ENCODE measurements at places on chromosomes 3 and 15.

GRCh38 chr3:174441588-174442301, 417.4 kb upstream of the NAALADL2 start:
- peak; percentile 48 for DNase-seq

DNA sequence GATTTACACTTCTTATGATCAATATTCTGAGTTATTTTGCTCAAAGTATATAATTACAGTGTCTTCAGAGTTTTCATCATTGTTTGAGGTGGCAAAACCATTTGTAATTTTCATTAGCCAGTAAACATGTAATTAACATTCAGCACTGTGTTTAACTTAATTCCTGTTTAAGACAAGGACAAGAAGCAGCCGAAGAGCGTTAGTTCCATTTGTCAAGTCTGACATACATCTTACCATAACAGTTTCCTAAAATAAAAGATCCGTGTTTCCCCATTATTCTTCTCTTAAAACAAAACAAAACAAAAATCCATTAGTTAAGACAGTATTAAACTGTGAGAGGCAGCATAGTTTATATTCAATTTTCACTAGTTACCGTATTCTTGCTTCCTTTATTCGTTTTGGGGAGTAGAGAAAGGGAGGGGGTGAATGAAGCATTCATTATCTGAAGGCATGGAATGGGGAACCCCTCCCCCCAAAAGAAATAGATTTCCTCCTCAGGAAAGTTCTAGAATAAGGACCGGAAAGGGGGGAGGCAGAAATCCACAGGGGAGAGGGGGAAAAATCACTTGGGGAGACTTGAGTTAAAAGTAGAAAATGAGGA, 5.5 kb upstream of the NR2F2 start:
- peak; percentile 13 for DNase-seq

DNA sequence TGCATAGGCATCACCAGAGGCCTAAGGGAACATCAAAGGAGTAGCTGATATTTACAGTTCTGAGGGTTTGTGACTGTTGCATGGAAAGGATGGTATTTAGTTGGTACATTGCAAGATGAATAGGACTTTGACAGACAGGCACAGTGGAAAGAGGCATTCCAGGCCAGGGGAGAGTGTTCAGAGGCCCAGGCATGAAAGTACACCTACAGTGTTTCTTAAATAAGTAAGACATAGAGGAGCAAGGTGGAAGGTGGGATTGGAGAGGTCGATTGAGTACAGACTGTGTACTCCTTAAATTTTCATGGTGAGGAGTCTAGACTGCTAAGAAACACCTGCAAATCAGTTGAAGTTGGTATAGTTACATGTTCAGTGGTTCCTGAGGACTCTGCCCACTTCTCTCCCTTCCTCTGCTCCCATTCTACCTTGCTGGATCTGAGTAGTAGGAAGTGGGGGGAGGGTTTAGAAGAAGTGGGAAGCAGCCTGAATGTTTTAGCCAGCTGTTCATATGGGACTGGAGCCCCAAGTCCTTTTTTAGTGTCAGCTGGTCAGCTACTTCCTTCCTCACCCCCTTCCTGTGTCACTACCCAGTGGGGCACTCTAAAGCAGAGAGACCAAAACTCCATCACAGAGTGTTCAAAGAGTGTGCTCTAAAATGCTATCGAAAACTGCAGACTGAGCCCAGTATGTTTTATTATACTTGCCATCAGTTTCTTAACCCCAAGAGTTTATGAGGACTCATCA, 14.0 kb downstream of the KLHL18 start:
- DNase-seq: no peak

GRCh38 chr3:54527521-54527920, 400.3 kb downstream of the LRTM1 start:
- no peak for DNase-seq

GRCh38 chr3:72185549-72186399, 400.8 kb upstream of the PROK2 start:
- no peak for DNase-seq

GRCh38 chr3:14764331-14765059, 54.3 kb upstream of the FGD5 start:
- no peak for DNase-seq

- no peak for DNase-seq
Observed at GRCh38 chr3:15728766-15729165, 69.0 kb downstream of the ANKRD28 start.

GRCh38 chr3:151918253-151919029, 45.0 kb downstream of the SUCNR1 start:
- peak; percentile 93 for DNase-seq

- DNase-seq: peak; percentile 64
Observed at GRCh38 chr3:125212091-125212508, 448 bp downstream of the SLC12A8 start.

DNA sequence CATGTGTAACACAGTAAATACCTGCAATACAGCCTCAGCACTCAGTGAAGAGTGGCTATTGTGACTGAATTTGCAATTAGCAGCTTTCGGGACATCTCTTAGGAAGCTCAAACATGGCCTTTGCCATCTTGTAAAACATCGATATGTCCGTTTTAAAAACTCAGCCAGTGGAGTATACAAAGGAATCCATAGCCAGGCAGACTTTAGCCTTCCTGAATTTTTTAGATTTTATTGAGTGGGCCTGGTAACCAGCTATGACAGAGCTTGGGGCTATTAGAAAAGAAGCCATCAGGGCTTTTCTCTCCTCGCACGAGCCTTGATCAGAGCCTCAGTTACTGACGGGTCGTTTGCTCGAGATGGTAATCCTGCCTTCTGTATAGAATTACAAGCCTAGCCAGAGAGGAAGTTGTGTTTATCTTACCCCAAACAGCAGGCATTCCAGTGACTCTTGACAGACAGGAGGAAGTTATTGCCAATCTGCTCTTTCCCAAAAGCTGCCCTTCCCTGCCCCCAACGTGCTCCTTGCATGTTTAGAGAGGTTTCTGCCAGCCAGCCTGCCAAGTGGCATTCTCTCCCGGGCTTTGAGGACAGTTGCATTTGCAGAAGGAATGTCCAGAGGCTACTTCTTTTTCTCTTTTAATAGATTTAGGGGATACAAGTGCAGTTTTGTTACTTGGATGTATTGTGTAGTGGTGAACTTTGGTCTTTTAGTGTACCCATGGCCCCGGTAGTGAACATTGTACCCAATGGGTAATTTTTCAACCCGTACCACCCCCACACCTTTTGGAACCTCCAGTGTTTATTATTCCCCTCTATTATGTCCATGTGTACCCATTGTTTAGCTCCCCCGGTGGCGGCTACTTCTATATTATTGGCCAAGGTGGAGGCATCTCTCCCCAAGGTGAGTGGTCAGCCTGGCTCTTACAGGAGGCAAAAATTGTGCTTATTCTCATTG, 40.6 kb downstream of the ITPR1 start:
- DNase-seq: no peak

DNA sequence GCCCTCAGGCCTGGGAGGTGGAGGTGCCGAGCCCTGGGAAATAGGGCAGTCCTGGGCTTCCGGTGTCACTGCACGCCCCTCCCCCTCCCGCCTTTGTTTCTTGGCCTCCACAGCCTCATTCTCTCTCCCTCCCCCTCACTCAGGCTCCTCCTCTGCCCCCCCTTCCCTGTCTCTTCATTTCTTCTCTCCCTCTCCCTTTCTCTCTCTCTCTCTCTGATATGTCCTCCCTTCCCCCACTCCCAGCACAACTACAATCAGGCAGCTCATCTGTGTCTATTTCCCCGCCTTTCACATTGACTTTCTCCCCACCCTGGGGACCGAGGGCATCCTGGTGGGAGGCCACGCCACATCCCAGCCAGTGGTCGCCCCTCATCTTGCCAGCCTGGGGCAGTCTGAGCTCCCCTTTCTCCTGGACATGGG, 40.2 kb downstream of the IDH2 start:
- DNase-seq: peak; percentile 89

GRCh38 chr15:41928637-41929620, 35.1 kb upstream of the SPTBN5 start:
- no peak for DNase-seq

DNA sequence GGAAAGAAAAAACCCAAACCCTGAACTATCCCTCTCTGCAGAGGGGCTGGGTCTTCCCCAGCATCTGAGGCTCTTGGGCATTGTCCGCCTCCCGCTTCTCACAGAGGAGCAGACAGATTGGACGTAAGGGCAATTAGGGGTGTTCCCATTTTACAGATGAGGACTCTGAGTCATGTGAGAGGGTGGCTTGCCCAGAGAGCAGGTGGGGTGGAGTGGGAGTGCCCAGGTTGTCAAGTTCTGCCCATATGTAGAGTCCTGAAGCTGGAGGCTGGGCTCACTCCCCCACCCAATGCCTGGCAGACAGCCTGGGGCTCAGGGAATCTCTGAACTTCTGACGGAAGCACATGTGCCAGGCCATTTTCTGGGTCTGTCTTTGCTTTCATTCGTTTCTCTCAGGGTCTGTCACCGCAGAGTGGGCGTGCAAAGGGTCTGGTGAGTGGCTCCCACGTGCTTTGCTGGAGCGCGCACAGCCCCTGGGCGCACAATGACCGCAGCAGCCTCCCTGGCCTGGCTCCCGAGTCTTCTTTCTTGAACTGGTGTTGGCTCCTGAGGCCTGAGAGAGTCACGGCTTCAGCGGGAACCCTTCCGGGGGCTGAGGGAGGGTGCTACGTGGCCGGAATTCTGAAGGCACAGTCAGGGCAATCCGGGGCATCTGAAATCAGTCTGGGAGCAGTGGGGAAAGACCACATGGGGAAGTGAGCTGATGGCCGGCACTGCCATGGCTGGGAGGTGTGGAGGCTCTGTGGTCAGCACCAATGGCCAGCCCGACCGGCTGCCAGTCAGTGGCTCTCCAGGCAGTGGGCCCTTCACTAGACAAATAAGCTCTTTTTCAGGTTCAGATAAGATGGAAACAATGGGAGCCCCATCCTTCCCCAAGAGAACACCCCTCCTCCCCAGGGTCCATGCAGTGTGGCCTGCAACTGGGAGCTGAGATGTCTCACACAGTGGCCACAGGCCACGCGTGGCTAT, 1.1 kb upstream of the TRPM1 start:
- no peak for DNase-seq

DNA sequence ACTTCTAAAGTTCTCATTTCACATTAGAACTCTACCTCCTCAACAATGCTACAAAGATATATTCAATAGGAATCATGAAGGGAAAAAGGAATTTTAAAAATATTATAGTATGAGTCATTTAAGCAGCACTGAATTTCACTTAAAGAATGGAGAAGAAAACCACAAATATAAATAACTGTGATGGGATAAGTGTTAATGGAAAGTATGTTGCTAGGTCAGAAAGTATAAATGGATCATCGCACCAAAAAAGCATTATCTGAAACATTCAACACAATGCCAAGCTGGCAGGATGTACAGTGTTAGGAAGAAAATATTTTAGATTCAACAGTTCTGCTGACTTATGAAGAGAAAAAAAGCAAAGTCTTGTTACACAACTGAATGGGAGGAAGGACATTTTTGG, 101.4 kb downstream of the TFG start:
- DNase-seq: no peak

DNA sequence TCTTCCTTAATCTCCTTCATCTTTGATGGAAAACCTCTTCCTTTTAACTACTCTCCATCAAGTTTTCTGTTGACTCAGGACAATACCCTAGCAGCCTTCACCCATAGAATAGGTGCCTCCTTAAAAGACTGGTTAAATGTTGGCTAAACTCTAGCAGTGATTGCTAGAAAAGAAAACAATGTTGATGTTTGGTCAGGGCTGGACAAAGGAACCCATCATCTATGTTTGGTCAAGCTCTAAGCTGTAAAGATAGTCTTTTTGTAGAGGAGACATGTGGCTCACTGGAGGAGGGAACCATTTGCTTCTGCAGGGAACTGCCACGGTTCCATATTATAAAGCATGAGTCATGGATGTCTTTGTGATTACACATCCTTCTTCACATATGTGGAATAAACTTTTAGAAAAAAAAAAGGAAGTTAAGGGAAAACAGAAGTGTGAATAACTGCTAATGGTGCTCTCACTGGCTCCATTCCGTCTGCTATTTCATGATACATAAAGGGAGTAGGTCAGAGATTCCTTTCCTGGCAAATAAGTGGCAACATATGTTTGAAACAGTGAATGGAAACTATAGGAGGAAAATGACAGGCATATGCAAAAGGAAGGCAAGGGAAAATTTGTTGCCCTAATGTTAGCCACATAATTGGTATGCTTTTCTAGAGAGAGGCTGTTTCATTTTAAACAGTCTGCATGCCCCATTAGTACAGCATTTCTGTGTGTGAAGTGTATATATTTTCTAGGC, 78.2 kb downstream of the CMSS1 start:
- DNase-seq: peak; percentile 62

DNA sequence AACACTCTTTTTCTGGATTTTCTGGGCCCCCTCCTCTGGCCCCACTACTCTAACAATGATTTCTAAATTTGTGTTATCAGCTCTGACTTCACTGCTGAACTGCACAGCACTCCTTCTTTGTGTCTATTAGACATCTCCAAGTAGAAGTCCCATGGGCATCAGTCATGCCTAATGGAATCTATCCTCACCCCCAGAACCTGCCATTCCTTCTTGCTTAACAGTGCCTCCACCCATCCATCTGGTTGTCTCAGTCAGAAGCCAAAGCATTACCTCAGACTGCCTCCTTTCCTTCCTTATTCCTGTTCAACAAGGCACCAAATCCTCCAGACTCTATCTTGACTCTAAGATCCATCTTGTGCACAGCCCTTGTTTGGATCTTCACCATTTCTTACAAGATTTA, 36.2 kb downstream of the SSR3 start:
- DNase-seq: no peak

DNA sequence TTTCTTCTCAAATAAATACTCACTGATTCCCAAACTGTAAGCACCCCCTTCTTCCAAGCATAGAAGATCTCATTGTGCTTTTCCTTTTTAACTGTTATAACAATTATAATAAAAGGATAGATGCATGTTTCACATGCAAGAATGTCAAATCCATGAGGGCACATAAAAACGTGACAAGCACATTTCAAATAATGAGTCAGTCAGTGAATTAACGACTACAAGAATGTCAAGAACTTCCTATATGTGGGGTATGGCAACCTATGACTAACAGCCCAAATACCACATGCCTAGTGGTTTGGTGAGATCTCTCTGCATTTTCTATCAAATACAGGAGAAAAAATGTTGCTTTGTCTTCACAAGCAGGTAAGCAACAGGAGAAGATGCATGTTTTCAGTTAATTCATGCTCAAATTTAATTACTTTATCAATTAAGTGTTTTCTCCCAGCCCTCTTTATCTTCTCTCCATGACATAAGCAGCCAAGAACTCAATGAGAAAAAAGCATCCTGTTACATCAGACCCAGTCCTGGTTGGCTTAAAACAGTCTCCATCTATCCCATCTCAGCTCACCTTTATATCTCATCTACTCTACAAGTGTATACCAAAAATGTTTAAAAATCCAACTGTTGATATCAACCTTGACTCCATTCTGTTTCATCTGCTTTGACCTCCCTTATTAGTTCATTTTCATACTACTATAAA, 181.5 kb upstream of the LMCD1 start:
- no peak for DNase-seq

GRCh38 chr3:25748189-25748588, 35.1 kb downstream of the NGLY1 start:
- DNase-seq: no peak

GRCh38 chr15:77060546-77060945, 10.4 kb downstream of the TSPAN3 start:
- no peak for DNase-seq
